LNCaP clone FGC (cell line): ENCODE measurements at places on chromosomes 3 and 15.

- no peak for DNase-seq
Measured at GRCh38 chr3:67044955-67045354, 46.8 kb downstream of the KBTBD8 start.

GRCh38 chr15:100680726-100681125 lies 78.3 kb downstream of the ASB7 start:
- no peak for DNase-seq

- no peak for DNase-seq
Measured at GRCh38 chr3:185981621-185982020, 43.8 kb upstream of the TRA2B start.

GRCh38 chr3:100033903-100034471 lies 80.3 kb downstream of the FILIP1L start:
- DNase-seq: no peak

DNA sequence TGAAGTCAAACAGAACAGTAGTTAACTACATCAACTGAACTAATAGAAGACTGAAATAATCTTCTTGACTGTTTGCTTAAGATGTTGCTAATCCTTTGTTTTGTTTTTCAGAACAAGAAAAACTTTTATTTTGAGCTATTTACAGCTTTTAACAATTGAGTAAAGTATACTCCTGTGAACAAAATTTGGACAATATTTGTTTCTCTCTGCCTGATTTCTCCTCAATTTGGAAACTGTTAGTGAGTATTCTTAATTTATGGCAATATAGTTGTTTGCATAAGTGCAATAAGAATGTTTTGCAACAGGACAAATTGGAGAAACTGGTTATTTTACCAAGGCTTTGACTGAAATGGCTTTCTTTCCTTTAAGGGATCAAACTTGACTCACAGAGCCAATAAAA lies 36.5 kb upstream of the ENTPD3 start:
- no peak for DNase-seq

- DNase-seq: no peak
Measured at GRCh38 chr3:168416446-168416845, 320.7 kb upstream of the GOLIM4 start.

GRCh38 chr3:56839784-56840715 lies 38.3 kb upstream of the ARHGEF3 start:
- DNase-seq: peak; percentile 4

DNA sequence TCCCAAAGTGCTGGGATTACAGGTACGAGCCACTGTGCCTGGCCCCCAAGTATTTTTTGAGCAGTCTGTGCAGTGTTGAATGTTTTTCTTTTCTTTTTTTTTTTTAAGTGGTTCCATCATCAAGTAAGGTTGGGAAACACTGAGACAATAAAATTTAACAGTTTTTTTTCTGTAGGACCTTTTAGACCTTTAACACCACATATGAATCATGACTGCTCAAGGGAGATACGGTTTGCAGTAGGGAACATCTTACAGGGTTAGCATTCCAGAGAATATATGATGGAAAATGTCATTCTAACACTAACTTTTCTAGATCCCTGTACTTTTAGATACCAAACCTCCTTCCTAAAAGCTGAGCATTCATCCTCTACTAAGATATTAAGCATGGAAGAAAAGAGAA lies 41.7 kb downstream of the SNX4 start:
- DNase-seq: no peak

DNA sequence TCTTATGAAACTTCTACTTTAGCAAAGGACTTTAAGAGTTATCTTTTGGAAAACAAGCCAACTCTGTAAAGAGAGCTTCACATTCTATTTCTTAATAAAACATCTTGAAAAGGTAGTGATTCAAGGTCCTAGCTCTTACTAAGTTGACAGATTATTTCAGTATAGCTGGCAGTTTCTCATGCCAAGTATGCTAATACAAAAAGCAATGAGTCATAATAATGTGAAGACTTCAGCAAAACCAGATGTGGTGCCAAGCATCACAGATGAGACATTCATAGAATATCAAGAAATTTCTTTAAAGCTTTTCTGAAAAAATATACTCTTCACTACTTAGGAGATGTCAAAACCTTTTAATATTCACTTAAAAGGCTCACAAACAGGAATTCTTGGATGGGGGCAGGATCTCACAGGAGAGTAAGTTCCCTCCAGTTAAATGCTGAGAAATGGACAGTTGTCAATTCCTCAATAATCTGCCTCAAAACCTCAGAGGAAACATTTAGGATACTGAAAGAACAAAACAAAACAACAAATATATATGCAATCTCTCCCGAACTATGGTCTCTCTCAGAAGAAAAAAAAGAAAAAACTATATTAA lies 45.6 kb downstream of the DCBLD2 start:
- DNase-seq: no peak

GRCh38 chr3:14819671-14820070 lies 909 bp downstream of the FGD5 start:
- no peak for DNase-seq
